Activated CD4-positive, alpha-beta T cell treated with anti-CD3 and anti-CD28 coated beads, Interleukin-2, amount 50 U/mL, for 48 hours (primary cell): ENCODE measurements at places on chromosomes 12 and 14.

DNA sequence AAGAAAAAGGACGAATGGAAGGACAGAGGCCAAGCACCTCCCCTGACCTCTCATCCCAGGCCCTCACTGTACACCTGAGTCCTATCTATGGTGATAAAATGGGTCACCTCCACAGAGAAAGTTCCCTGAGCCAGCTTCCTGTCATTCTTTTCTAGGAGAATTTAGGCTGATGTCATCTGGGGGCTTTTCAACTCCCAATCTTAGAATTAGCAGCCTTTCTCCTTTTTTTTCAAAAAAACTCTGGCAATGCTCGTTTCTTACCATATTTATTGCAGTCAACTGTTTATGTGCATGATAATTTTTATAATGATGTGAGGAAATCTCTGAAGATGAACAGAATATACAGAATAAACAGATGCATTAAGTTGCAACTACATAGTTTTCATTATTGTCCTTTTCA lies 177.6 kb downstream of the SNAPC1 start:
- DNase-seq = no peak

DNA sequence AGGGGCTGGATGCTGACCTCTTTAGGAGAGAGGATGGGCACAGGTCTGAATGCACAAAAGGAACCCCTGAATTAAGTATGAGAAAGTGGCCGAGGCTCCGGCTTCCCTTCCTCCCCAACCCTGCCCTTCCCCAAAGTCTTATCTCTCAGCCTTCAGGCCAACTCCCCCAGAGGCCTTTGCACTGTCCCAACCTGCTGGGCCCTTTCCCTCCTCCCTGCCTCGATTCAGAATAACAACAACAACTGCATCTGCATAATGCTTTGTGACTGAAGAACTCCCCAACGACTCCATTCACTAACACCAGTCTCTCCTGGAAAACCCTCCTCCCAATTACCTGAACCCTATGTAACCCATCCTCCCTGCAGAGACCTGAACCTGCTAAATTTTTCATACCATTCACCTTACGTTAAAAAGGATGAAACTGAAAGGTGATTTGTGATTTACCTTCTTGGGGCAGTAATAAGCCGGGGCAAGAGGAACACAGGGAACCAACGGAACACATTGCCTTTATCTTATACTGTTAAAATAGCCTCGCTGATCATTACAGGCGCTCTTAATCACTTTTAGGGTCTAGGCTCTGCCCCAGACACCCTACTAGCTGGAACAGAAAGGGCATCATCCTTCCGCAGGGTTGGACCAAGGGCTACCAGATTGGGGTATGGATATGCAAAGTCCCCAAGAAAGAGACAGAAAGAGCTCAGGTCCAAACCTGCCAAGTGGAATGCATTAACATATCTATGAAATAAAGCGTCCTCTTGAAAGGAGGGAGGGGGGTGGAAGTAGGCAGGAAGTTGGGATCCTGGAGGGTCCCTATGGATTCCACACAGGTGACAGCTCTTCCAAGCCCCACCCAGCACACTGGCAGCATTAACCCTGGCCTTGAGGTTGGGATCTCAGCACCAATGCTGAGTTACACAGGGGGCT lies 24.2 kb upstream of the FOXN3 start:
- DNase-seq = no peak

DNA sequence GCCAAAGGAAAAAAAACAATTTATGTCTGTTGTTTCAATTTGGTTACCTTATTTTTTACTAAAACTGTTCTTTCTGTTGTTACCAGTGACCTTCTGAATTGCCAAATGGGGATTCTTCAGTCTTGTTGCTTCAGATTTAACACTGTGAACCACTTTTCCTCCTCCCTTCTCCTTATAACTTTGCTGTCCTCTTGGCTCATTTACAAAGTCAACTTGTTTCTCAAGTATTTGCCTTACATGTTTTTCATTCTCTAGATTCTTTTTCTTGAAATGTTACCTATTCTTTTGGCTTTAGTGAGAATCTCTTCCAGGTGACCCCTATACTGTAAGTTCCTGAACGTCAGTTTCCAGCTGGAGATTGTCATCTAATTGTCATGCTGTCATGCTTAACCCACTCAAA lies 19.4 kb downstream of the FUT8 start:
- no peak for DNase-seq

DNA sequence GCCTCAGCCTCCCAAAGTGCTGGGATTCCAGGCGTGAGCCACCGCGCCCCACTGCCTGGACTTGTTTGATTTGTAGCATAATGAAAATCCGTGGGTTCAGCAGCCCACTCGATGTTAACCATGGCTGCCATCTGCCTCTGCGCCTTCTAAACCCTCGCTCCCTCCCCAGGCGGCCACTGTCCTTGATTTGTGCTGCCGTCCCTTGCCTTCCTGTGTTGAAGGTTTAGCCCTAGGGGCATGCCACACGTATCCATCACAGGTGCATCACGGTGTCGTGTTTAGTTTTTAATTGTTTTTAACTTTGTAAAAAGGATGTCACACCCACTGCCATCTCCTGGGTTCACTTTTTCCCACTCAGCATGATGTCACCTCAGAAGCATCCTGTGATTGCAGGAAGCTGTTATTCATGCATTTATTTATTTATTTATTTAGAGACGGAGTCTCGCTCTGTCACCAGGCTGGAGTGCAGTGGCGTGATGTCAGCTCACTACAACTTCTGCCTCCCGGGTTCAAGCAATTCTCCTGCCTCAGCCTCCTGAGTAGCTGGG lies 24.5 kb upstream of the ULK1 start:
- no peak for DNase-seq

DNA sequence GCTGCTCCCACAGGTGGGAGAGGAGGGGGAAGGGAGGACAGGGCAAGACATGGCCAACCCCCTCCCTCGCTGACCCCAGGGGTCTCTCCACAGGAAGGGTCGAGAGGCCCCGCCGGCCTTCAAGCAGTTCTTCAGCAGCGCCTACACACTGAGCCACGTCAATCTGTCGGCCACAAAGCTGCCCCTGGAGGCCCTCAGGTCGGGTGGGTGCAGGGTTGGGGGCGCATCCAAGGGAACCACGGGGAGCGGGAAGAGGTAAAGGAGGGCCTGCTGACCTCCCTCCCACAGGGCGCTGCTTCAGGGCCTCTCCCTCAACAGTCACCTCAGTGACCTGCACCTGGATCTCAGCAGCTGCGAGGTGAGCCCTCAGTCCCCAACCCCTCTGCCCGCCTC lies 6.1 kb downstream of the CARMIL3 start:
- no peak for DNase-seq

DNA sequence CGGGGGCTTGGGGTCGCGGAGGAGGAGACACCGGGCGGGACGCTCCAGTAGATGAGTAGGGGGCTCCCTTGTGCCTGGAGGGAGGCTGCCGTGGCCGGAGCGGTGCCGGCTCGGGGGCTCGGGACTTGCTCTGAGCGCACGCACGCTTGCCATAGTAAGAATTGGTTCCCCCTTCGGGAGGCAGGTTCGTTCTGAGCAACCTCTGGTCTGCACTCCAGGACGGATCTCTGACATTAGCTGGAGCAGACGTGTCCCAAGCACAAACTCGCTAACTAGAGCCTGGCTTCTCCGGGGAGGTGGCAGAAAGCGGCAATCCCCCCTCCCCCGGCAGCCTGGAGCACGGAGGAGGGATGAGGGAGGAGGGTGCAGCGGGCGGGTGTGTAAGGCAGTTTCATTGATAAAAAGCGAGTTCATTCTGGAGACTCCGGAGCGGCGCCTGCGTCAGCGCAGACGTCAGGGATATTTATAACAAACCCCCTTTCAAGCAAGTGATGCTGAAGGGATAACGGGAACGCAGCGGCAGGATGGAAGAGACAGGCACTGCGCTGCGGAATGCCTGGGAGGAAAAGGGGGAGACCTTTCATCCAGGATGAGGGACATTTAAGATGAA lies 630 bp downstream of the FOS start:
- DNase-seq = peak; percentile 67

DNA sequence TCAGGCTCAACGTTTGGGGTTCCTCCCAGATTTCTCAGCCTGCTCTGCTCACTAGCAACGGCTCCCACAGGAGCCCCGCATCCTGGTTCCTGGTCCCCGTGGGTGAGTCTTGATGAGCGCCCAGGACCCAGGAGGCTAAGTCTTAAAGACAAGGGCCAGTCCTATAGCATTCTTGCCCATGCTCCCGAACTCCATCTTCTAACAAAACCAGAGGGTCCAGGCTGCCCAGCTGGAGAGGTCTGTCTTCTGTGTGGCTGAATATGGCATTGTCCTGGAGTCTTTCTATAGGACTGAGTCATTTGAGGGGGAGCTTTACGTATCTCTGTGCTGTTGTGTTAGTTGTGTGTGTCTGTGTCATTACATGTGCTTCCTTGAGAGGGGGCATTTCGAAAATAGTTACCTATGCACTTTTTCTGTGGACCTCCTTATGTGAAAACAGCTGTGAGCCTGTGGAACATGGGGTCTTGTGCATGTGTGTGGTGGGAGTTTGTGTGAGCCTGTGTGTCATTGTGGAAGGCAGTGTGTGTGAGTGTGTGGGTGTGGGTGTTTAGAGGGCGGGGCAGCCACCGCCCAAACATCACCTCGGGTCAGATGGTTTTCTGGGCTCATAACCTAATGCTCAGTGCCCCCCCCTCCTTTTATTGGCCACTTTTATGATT lies 9.1 kb upstream of the TBX5 start:
- DNase-seq = no peak

GRCh38 chr14:104240434-104241157 lies 102.2 kb downstream of the KIF26A start:
- no peak for DNase-seq

DNA sequence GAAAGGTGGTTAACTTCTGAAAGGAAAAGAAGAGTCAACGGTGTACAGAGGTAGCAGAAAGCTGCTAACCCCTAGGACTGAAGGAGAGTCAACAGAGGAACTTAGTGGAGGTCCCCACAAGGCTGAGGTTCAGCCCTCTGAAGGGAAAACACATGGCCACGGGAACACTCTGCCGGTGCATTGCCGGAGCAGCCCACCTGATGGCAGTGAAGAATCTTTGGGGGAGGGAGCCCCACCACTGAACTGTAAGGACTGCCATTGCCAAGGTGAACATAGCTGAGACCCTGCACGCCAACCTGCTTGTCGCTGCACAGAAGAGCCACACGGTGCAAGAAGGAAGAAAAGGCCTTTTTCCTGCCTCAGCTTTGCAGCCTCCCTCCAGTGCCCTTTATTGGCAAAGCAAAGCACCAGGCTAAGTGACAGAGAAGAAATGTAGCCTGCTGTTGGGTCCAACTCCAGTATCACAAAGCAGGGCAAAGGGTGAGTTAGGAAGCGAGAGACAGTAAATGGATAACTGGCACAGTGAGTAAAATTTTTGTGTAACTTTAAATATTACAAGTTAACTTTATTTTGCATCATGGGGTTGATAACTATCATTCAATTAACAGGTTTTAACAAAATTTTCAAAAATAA lies 76.9 kb downstream of the LIN52 start:
- DNase-seq = no peak

- DNase-seq = no peak
Observed at GRCh38 chr12:62301080-62301798, 41.0 kb downstream of the USP15 start.

- no peak for DNase-seq
Observed at GRCh38 chr14:72303930-72304329, 371.7 kb downstream of the RGS6 start.

DNA sequence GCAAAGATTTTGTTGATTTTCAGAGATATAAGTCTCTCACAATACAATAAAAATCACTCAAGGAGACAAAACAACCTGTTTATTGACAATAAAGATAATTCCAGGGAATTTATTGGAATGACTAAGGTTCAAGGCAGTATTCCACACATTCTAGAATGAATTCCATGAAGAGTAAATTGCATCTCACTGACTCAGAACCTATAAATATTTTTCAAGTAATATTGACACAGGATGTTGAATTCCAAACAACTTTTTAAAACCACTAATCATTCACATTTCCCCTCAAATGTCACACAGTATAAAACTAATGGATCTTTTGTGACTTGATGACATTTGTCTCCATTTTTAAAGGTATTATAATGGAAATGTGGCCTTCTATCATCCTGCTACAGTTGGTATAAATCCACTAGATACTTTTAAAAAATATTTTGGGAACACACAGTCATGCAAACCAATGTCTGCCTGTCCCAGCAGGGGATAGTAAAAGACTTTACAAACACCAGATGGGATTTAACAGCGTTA lies 42.1 kb upstream of the LGR5 start:
- DNase-seq = no peak

GRCh38 chr12:119989361-119989730 lies 310 bp downstream of the BICDL1 start:
- peak; percentile 37 for DNase-seq

- no peak for DNase-seq
Observed at GRCh38 chr12:45743247-45743646, 13.7 kb downstream of the ARID2 start.

- no peak for DNase-seq
Observed at GRCh38 chr12:1531153-1531653, 63.2 kb downstream of the FBXL14 start.

DNA sequence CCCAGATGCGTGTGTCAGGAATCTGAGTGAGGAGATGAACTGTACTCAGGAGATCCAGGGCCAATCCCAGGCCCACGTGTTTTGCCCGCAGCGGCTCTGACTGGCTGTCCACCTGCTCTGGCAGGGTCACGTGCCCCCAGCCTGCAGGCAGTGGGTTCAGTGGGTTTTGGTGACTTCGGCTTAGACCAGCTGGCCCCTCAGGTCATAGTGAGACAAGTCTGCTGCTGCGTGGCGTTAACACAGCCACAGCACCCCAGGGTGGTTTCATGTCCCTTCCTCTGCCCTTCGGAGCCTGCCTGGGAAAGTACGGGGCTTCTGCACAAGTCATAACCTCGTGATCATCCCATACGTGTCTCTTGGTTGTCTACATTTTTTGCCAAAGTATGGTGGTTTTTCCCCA lies 2.6 kb downstream of the FBRSL1 start:
- no peak for DNase-seq

GRCh38 chr12:56488041-56488955 lies at the start of gene GLS2:
Gene GLS2, minus strand, starts transcription at chr12:56488161. Its CDS starts 43 bp downstream, at chr12:56488118.
- peak; percentile 78 for DNase-seq

- no peak for DNase-seq
Observed at GRCh38 chr14:69937367-69938081, 58.3 kb downstream of the SMOC1 start.

DNA sequence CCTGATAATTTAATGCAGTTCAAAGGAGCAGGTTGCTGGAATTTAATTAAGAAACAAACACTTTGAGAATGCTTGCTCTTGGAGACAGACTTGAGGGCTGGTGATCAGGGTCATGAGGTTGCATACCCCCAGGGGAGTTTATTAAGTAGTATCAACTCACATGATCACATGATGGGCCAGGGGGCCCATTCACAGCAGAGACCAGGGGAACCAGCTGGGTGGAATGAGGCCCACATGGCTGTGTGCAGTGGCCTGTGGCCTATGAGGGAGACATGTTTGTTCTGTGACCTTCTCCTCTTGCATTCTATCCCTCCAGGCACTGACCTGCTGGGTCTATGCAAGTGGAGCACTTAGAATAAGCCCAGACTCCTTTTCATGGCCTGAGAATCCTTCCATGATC lies 266.6 kb upstream of the PWP1 start:
- DNase-seq = no peak

DNA sequence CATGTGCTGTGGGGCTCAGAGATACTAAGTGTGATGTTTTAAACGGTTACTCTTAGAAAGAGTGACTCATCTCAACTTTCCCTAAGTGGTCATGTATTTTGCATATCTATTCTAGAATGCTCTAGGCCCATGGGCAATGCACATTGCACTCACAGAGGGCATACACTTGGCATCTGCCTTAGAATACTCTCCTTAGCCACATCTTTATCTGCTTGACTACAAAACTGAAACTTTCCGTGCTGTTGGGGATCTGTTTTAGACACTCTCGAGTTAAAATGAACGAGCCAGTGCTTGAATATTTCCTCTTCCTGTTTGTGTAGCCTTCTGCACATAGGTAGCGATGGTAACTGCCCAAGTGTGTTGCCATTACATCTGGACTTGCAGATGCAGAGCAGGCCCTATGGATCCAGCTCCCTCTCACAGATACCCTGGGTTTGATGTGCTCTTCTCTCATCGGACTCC lies 180.5 kb downstream of the CAND1 start:
- DNase-seq = peak; percentile 15
